ENCODE measurements at places on chromosomes 13 and 19. TPM values are rescaled to one million over a fixed set of nuclear protein-coding genes. Genes with fewer than 3 reads are reported as not detected.

VSTM1 gene
- not detected for total RNA-seq

NXNL1 gene
- total RNA-seq = not detected

ACP7 gene
- not detected for total RNA-seq

UFM1 gene
- total RNA-seq = 127 TPM

SOX21 gene
- total RNA-seq = not detected

RAB3A gene
- total RNA-seq = 2.8 TPM

BEST2 gene
- not detected for total RNA-seq

SLC15A1 gene
- total RNA-seq = not detected

LYL1 gene
- total RNA-seq = 0.28 TPM

STK11 gene
- 45.0 TPM for total RNA-seq

ERICH6B gene
- total RNA-seq = not detected

CTXN1 gene
- 0.56 TPM for total RNA-seq

ZNF234 gene
- 11.9 TPM for total RNA-seq

PRMT1 gene
- 672 TPM for total RNA-seq

GRCh38 chr13:108933061-108933460, 303.6 kb downstream of the MYO16 start:
- no peak for DNase-seq

GRCh38 chr13:45105895-45106294, 14.4 kb upstream of the GTF2F2 start:
- DNase-seq = peak; percentile 94

GRCh38 chr19:5837761-5838352, 1.6 kb downstream of the FUT6 start:
- no peak for DNase-seq

- DNase-seq = no peak
These were observed 14.0 kb downstream of the SYMPK start for GRCh38 chr19:45848922-45849321.

DNA sequence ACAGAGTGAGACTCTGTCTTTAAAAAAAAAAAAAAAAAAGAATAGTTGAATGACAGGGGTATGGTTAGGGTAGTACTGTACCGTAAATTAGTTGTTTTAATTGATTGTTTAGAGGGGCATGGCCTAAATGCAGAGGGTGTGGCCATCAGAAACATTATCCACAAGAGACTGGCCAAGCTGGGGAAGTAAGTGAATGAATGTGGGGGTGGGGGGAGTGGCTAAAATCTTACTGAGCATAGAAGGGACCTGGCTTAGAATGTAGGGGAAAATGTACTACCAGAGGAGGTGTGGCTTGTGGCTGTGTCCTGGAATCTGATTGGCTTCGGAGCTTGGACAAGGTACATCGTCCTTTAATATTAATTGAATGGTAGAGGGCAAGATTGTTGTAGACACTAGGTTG, 3.8 kb downstream of the BCL2L12 start:
- DNase-seq = no peak

GRCh38 chr13:72004784-72005374, 137.9 kb upstream of the DACH1 start:
- no peak for DNase-seq

GRCh38 chr13:84431646-84432045, 549.4 kb upstream of the SLITRK1 start:
- DNase-seq = peak; percentile 66

DNA sequence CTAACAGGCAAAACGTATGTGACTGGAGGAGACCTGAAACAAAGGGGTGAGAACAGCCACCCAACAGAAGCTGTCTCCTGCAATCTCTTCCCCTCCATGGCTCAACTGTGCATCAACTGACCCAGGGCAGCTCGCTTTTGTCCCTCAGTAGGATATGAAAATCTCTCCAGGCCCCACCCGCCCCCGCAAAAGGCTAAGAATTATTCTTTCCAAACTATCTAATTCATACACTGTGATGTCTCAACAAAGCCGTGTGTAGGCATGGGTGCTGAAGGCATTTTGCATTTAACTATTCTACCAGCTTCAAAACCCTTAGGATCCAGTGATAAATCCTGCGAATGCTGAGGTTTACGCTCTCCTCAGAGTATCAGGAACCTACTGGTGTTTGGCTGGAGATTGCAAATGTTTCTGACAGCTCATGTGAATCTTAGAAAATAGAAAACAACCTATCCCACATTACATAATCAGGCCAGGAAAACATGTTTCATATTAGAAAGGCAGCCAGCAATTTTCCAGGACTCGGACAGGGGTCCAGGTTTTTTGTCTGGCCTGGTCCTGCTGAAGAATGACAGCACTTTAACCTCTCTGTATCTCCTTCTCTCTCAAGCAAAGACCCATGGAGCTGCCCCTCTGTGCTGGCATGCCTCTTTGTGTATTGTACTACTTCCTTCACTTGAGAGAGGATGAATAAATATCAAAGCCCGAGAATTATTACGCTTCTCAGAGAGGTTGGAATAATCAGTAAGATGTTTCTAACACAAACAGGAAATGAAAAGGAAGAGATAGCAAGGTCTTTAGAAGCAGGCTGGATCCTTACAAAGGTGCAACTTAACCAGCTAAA, 17.3 kb downstream of the DHRS12 start:
- DNase-seq = no peak

DNA sequence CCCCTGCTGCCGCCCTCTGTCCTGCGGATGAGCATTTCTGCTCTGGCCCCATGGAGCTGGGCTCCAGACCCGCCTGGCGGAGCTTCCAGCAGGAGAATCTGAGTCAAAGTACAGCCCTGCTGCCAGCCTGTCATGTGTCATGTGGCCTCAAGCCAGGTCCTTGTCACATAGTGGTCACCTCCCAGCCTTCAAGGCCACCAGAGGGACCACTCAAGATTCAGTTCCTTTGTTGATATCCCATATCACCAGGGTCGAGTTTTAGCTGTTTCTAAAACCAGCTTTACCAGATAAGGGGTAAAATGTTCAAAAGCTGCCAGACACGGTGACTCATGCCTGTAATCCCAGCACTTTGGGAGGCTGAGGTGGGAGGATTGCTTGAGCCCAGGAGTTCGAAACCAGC, 13.4 kb downstream of the THOP1 start:
- DNase-seq = peak; percentile 7

- no peak for DNase-seq
These were observed 205.7 kb downstream of the MYO16 start for GRCh38 chr13:108835083-108835482.

- no peak for DNase-seq
These were observed 21.9 kb upstream of the WTIP start for GRCh38 chr19:34459614-34460013.

- DNase-seq = no peak
These were observed 18.3 kb downstream of the ZNF69 start for GRCh38 chr19:11905928-11906327.

- peak; percentile 44 for DNase-seq
These were observed 23.0 kb upstream of the PSG2 start for GRCh38 chr19:43105496-43105895.

- peak; percentile 12 for DNase-seq
These were observed 901.7 kb downstream of the DIAPH3 start for GRCh38 chr13:59261928-59262488.

GRCh38 chr19:17835182-17836006, 12.4 kb downstream of the JAK3 start:
- DNase-seq = no peak

DNA sequence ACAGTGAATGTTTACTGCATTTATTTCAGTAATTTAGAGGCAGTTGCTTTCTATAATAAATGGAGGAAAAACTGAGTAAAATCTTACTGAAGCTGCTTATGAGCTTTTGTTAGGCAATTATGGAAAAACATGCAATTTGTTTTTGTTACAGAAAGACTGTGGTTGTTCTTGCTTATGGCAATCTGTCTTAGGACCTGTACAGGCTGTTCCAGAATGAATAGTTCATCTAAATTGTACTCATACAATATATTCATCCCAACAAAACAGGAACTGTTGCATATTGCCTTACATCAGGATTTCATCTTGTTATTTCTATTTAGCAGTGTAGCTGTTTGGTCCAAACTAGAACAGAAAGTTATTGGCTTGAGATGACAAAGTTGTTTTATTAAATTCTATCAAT, 199.2 kb downstream of the NALCN start:
- no peak for DNase-seq

DNA sequence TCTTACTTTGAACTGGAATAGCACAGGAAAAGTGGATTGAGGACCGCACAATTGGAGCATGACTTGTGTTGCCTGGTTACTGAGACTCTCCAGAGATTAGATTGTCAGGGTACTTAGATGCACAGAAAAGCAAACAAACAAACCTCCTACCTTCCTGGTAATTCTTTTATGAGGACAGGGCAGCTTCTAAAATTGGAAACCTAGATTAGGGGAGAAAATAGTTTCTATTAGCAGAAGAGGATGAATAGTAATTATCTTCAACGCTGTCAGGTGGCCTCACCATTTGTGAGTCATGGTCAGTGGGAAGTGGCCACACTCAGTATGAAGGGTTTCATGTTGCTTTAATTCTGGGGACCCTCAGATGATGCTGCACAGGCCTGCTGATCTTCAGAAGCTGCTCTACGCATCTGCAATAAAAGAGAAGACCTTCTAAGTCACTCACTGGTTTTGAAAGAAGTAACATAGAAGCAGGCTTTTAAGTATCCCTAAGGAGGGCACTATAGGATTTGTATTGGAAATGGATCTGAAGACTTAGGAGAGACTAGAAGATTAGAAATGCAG, 106.8 kb downstream of the LACC1 start:
- DNase-seq = no peak

- no peak for DNase-seq
These were observed 11.6 kb upstream of the CNMD start for GRCh38 chr13:52751196-52751595.

DNA sequence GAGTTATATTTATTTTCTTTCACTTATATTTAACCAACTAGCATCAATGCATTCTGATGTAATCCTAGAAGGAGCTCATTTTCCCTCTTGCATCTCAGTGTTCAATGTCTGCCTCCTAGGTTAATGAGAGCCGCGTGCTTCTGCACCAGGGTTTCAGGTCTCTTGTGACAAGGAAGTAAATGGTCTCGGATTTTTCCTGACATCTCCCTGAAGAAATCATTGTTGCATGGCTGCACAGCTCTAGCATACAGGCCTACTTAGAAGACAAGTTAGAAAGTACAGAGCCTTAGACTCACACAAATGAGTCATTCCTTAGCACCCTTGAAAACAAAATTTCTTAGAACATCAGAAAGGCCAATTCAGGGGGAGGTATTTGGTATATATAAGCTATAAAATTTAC, 57.2 kb upstream of the KLF12 start:
- peak; percentile 32 for DNase-seq

- peak; percentile 16 for DNase-seq
These were observed 1.5 kb downstream of the TCF3 start for GRCh38 chr19:1650650-1651567.

DNA sequence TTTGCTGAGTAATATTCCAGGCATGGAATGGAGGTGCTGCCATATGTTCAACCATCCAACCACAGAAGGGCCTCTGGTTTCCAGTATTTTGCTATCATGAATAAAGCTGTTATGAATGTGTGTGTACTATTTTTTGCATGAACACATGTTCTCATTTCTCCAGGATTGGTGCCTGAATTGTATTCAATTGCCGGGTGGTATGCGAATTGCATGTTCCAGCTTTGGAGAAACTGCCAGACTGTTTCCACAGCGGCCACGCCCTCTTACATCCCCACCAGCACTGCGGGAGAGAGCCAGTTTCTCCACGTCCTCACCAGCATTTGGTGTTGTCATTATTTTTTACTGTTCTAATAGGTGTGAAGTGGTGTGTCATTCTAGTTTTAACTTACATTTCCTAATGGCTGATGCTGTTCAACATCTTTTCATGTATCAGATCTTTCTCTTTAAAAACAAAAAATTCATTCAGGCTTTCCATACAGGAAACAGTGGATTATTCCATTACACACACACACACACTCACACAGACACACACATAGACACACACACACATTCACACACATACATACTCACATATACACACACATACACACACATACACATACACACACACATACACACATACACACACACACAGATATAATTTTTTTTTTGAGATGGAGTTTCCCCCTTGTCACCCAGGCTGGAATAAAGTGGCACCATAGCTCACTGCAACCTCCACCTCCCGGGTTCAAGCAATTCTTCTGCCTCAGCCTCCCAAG, 154.1 kb downstream of the PTPRS start:
- peak; percentile 67 for DNase-seq

- no peak for DNase-seq
These were observed 69.4 kb upstream of the GJB6 start for GRCh38 chr13:20301403-20302071.

DNA sequence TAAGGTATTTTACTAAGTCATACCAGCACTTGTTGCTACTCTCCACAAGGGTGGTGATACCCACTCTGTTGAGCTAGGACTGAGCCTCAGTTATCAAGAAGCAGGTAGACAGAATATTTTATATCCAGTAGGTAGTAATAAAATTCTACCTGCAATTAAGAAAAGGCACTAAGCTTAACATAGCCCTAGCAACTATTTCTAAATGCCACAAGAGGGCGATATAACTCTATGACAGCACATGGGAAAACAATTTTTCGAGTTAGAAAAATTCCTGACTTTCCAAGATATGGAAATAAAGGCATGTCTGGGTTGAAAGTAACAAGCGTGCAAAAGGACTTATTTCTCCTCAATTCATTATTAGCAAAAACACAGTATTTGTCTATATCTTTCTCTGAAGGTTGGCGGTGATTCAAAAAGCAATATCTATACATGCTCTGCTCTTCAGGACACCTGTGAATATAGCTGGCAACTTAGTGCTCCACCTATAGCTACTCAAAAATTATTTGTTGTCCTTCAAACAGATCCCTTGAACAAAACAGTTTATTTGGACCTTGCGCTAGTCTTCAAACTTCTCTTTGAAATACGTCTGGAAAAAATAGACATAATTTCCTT, 14.7 kb downstream of the CCDC169 start:
- peak; percentile 57 for DNase-seq

DNA sequence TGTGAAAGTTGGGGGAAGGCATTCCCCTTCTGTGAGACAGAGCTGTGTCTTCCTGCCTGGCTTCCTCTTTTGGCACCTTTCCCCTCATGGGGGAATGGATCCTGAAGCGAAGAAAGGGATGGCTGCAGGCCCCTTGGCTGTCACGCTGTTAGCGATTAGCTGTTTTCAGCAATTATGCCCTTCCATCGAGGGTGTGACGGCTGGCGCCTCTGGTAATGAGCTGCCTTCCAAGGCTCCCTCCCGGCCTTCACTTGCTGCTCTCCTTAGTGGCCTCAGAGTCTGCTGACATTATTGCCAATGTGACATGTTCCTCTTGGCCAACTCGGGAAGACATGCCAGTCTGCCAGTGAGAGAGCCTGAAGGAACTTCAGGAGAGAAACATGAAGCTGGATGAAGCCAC, 162.1 kb downstream of the ZIC5 start:
- no peak for DNase-seq

GRCh38 chr13:110338441-110339101, 31.5 kb downstream of the COL4A2 start:
- peak; percentile 75 for DNase-seq

GRCh38 chr13:109973279-109973678, 186.9 kb upstream of the IRS2 start:
- no peak for DNase-seq

- peak; percentile 41 for DNase-seq
These were observed 2.3 kb upstream of the PSPN start for GRCh38 chr19:6378041-6378440.

- no peak for DNase-seq
These were observed 6.5 kb upstream of the FKRP start for GRCh38 chr19:46739290-46739771.

Measured in IMR-90 (cell line).